CD4-positive, alpha-beta T cell treated with Interleukin-6 at 100 ng/mL for 8 hours (primary cell): ENCODE measurements at places on chromosomes 11 and 22.

DNA sequence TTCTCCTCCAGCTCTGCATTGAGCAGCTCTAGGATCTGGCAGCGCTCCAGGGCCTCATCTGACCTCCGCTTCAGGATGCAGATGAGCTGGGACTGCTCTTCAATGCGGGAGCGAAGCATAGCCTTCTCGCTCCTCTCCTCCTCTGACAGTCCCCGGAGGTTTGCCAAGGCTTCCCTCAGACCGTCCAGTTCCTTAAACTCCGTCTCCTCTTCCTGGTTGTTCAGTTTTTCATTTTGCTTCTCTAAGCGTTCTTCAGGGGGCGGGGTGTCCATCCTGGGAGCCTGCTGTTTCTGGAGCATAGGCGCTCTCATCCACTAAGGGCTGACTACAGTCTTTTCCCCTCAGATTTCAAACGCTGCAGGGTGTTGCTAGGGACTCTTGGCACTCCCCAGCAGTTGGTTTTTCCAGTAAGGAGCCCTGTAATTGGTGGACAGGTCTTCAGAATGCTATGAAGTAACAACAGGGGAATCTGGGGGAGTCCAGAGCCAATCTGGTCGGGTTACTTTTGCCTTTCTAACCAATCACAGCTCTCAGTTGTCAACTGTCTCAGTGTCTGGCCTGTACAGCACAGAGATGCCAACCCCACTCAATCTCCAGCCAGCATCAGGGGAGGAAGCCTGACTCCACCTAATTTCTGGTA, at the start of gene CCDC89:
Gene CCDC89, minus strand, starts transcription at position 376 of the 640 bp plus-strand sequence. Its CDS starts 65 bp downstream, at position 311.
- DNase-seq, result no peak

DNA sequence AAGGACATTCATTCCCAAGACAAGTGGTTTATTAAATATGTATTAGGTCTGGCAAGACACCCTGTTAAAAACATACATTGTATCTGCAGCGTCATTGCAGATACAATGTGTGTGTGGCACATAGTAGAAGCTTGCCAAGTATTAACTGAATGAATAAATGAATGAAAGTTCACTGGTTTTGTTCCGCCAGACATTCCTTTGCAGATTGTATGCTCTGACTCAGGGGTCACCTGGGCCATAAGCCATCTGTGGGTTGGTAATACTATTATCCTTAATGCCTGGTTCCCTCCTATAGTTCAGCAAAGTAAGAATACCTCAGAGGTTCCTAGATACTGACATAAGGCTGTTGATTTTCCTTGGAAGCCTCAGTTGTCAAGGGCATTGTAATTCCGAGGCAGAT, 377.3 kb upstream of the CCDC90B start:
- DNase-seq, result no peak

GRCh38 chr11:377883-378500, 8.7 kb downstream of the B4GALNT4 start:
- DNase-seq, result no peak

GRCh38 chr22:27274770-27275449, 526.6 kb downstream of the MN1 start:
- DNase-seq, result no peak

DNA sequence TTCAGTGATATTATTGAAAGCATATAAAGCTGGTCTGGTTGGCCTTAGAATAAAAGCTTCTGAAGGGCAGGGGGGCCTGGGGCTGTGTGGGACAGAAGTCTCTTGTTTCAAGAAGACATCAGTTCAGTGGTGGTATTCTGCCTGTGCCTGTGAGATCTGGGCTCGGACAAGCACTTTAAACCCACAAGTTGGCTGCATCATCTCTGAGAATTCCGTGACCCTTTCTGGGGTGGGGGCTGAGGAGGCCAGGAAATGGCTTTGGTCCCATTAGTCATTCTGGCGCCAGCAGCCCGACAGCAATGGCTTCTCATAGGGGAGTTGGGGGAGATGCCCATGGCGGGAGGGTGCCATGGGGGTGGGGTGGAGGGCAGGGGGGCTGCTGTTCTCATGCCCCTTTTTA, 104.1 kb downstream of the PKNOX2 start:
- DNase-seq, result no peak

- no peak for DNase-seq
Measured at GRCh38 chr11:111766834-111767142, 599 bp upstream of the PPP2R1B start.

DNA sequence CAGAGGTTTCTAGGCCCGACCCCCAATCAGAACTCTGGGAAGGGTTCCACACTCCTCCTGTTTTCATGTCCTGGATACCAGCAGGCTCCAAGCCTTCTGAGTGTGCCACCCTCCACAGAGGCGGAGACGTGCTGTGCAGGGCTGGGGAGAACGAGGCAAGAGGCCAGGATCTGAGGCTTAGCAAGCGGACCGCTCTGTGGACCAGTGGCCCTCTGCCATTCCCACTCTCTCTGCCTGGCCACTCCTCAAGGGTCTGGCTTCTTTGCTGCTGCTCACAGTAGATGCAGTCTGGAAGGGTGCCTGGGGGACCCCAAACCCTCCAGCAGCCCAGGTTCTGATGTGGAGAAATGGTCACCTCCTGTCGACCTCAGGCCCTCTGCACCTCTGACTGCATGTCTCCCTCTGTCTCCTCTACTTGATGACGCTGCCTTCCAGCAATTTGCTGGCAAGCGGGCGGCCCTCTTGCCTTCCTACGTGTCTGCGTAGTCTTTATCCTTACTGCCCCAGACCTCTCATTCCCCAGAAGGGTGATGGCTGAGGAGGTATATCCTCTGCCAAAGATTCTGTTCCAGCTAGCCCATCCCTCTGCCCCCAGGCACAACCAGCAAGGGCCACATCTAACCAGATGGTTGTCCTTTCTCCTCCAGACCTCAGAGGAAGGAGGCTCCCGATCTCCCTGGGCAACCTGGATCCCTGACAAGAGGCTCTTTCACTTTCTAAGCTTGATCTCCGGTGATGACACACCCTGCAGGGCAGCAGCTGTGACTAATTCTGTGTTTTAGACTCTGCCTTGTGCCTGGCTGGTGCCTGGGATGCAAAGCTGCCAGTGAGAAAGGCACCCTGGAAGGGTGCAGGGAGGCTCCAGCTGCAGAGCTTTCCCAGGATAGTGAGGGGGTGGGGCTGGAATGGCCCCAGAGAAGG, 87.3 kb downstream of the NAT10 start:
- DNase-seq, result no peak

DNA sequence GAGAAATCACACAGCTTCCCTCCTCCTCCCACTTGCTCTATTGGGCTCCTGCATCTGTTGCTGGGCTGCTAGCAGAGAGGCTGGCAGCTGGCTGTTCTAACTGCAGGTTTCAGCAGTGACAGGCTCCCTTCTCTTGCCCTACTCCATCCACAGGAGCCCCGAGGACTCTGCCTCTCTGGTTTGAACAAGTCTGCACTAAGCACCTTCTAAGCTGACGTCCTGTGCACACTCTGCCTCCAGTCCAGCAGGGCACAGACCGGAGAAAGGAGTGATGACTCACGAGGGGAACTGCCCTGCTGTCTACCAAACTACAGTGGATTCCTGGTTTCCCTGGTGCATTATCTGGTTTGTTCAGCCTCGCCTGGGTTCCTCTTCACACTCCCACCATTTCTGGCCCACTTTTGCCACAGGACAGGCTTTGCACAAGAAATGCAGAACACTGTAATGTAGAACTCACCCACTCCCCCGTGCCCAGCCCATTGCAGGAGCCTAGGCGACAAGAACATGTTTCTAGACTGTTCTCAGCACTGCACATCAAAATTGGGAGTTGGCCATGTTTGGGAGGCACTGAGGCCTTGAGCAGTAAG, 26.0 kb downstream of the IL10RA start:
- peak; percentile 41 for DNase-seq

GRCh38 chr11:31764766-31765165, 46.4 kb downstream of the PAX6 start:
- no peak for DNase-seq
